ENCODE measurements at places on chromosomes 7 and 10.

GRCh38 chr7:133419041-133419440, 166.2 kb downstream of the EXOC4 start:
- no peak for DNase-seq

DNA sequence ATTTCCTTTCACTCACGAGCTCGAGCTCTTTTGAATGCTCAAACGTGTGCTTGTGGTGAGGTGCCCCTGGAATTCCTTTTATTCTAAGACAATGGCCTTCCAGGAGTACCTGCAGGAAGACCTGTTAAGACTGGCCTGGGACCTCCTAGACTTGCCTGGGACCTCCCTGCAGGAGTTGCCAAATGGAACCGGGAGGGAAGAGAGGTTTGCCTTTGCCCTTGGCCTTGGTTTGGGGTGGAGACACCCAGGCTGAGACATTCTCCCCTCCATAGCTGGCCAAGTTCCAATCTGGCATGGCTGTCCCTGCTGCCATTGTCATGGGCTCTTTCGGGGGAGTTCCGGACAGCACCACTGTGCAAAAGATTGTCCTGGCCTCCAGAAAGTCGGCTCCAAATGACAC, 39.7 kb downstream of the DNAJB12 start:
- DNase-seq = no peak

GRCh38 chr10:129909531-129910256, 54.4 kb downstream of the EBF3 start:
- no peak for DNase-seq

GRCh38 chr7:7793249-7793648, 74.8 kb upstream of the RPA3 start:
- no peak for DNase-seq

GRCh38 chr10:7432884-7433726, 22.3 kb upstream of the SFMBT2 start:
- no peak for DNase-seq

DNA sequence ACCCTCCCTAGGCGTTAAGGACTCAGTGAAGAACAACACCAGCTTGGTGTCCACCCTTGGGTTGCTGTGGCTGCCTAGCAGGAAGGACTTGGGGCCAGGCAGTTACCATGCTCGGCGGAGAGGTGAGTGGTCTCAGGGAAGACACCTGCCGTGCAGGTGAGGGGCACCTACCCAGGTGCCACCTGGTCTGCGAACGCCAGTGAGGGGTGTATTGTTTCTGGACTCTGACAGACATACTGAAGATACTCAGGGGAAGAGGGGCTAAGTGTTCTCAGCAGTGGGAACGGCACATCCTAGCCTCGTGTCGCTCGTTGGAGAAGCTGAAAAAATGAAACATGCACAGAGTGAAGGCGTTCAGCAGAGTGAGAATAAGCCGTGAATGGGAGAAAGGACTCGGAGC, 22.6 kb downstream of the DOCK1 start:
- DNase-seq = no peak

- DNase-seq = no peak
Measured at GRCh38 chr7:1192171-1192676, 32.2 kb upstream of the ZFAND2A start.

DNA sequence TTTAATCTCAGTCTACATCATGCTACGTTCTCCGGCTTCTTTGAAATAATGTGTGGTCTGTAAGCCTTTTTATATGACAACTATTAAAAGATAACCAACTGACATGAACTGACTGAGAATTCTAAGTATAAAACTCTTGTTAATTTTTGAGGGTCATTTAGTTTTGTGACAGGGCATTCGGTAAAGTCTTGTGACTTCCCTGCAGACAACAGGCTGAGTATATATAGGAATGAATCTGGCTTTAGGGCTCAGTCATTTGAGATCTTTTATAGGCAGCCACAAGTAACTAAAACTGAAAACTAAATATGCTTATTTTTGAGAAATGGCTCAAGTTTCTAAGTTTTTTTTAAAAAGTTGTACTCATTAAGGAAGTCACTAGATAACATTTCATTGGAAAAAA, 62.5 kb upstream of the SCIN start:
- no peak for DNase-seq

DNA sequence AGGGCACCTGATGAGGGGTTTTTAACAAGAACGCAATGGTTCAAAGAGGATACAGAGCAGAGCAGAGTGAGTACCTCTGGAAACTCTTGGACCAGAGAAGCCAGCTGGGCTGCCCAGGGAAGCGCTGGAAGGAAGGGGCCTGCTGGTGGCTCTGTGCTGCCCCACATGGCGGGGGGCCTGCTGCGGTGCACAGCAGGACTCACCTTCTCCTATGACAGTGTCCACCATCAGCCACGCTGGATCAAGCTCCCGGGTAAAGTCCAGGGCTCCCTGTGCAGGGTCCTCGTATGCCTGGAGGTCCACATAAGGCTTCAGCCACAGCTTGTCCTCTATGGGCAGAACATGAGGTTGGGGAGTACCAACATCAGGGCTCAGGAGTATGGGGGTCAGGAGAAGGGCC, 12.5 kb downstream of the EPHA1 start:
- DNase-seq = no peak

GRCh38 chr7:24110056-24110455, 173.9 kb upstream of the NPY start:
- no peak for DNase-seq

GRCh38 chr10:3496138-3496537, 288.9 kb downstream of the KLF6 start:
- DNase-seq = no peak

DNA sequence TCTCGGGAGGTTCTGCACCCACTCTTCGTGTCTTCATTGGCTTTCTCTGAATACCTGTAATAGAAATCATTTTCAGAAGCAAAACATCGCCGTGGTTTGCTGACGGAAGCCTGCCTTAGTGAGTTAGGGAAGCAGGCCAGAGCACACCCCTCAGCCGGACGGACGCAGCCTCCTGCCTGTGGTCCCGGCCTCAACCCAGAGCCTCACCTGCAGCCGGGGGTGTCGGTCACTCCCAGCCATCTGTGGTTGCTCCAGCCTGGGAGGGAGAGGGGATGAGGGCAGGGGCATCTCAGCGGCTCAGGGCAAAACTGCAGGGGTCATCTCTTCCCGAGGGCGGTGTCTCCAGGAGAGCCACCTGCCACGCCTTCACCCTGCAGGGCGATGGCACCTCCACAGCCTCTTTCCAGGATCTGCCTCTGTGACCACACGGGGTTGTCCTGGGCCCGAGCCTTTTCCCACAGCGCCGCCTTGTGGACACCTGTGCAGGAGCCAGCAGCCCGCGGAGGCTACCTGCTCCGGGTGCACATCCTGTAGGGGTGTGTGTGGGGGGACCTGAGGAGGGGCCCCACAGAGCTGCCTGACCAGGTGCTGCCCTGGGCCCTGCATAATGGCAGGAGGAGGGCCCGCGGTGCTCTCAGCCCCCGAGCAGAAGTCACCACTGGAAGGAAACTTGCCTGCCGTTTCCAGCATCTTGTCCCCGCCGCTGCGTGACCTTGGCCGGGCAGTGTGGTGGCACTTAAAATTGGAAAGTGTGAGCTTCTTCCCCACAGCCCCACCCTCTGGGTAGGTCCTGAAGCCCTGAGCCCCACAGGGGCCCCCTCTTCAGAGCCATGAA, 21.6 kb upstream of the AP5Z1 start:
- peak; percentile 84 for DNase-seq
